ENCODE measurements at places on chromosomes 7 and 10.
A peak's percentile ranks its signal among the peaks of the same experiment; 100 is the strongest.

GRCh38 chr10:81873932-81874816 is 820 bp upstream of the NRG3 start:
- H3K27ac ChIP-seq = no peak overlapping the region
- H3K4me3 ChIP-seq = no peak overlapping the region
- H3K36me3 ChIP-seq = peaks cover 4% of the 10 kb centered on the region

GRCh38 chr10:32942081-32942480 is 15.9 kb downstream of the ITGB1 start:
- H3K27ac ChIP-seq = no peak overlapping the region
- H3K27me3 ChIP-seq = no peaks in the 10 kb centered on the region
- H3K4me3 ChIP-seq = no peak overlapping the region
- H3K36me3 ChIP-seq = peaks cover 33% of the 10 kb centered on the region
- peaks cover 61% of the 10 kb centered on the region for H3K4me1 ChIP-seq

DNA sequence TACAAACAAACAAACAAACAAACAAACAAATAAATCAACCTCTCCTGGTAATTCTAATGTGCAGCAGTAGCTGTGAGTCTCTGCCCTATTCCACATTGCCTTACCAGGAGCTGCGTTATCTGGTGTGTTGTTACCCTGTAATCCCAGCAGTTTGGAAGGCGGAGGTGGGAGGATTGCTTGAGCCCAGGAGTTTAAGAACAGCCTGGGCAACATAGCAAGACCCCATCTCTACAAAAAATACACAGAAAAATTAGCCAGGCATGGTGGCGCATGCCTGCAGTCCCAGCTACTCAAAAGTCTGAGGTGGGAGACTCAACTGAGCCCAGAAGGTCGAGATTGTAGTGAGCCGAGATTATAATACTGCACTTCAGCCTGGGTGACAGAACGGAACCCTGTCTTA is 192.7 kb downstream of the EXOC4 start:
- no peak for DNase-seq
- no peaks in the 10 kb centered on the region for H3K36me3 ChIP-seq
- no peaks in the 10 kb centered on the region for H3K27me3 ChIP-seq
- H3K27ac ChIP-seq = no peak overlapping the region
- H3K4me3 ChIP-seq = no peak overlapping the region
- no peaks in the 10 kb centered on the region for H3K4me1 ChIP-seq

- DNase-seq = peak; percentile 25
- no peak overlapping the region for H3K27ac ChIP-seq
- H3K4me3 ChIP-seq = peak overlapping the region; percentile 76
- H3K4me1 ChIP-seq = peaks cover 20% of the 10 kb centered on the region
- H3K36me3 ChIP-seq = peaks cover 3% of the 10 kb centered on the region
- peaks cover 56% of the 10 kb centered on the region for H3K27me3 ChIP-seq
These were observed 26.2 kb downstream of the ABLIM1 start for GRCh38 chr10:114631666-114632417.

- no peak overlapping the region for H3K27ac ChIP-seq
- DNase-seq = no peak
- no peaks in the 10 kb centered on the region for H3K27me3 ChIP-seq
- H3K4me1 ChIP-seq = no peaks in the 10 kb centered on the region
- no peaks in the 10 kb centered on the region for H3K36me3 ChIP-seq
These were observed 158.8 kb upstream of the ZNF804B start for GRCh38 chr7:88600695-88601094.

- no peaks in the 10 kb centered on the region for H3K36me3 ChIP-seq
- peak; percentile 68 for DNase-seq
- H3K27ac ChIP-seq = no peak overlapping the region
- H3K27me3 ChIP-seq = peaks cover 1% of the 10 kb centered on the region
- H3K4me1 ChIP-seq = peaks cover 13% of the 10 kb centered on the region
These were observed 8.2 kb upstream of the EFCAB10 start for GRCh38 chr7:105589356-105590077.

GRCh38 chr10:33352175-33352574 is 17.7 kb upstream of the NRP1 start:
- no peak overlapping the region for H3K27ac ChIP-seq
- H3K4me3 ChIP-seq = no peak overlapping the region
- no peaks in the 10 kb centered on the region for H3K36me3 ChIP-seq
- DNase-seq = no peak
- H3K27me3 ChIP-seq = peaks cover 22% of the 10 kb centered on the region

DNA sequence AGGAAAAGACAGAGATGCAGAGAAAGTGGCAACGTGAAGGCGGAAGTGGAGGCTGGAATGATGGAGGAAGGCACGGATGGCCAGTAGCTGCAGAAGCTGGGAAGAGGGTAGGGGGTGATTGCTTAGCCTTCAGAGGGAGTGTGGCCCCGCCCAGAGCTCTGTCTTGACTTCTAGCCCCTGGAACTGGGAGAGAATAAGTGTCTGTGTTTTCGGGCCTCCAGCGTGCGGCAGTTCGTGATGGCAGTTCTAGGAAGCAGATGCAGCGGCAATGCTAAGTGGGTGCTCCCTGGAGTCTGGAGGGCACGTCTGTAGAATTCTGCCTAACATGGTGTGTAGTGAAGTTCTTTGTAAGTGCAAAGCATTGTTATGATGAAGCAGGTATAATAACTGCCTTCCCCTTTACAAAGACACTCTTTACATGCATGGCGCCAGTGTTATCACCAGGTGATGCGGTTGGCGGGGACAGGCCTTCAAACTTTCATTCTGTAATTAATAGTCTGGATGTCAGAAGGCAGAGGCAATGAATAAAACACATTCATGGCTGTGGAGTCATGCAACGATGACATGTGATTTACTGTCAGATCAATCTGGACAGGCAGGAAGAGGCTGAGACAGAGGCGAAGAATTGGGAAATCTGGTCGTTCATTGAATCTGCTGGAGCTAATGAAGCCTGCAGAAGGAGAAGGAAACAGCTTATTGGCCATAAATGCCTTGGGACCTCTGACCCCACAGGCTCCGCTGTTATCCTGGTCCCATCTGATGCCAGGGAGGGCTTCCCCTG is 228.6 kb downstream of the GLRX3 start:
- no peak overlapping the region for H3K27ac ChIP-seq
- no peaks in the 10 kb centered on the region for H3K27me3 ChIP-seq
- H3K36me3 ChIP-seq = no peaks in the 10 kb centered on the region

GRCh38 chr10:26205223-26205622 is 11.4 kb upstream of the GAD2 start:
- no peaks in the 10 kb centered on the region for H3K4me1 ChIP-seq
- H3K27ac ChIP-seq = no peak overlapping the region
- H3K36me3 ChIP-seq = no peaks in the 10 kb centered on the region
- H3K4me3 ChIP-seq = no peak overlapping the region
- H3K27me3 ChIP-seq = peaks cover 11% of the 10 kb centered on the region
- DNase-seq = no peak

DNA sequence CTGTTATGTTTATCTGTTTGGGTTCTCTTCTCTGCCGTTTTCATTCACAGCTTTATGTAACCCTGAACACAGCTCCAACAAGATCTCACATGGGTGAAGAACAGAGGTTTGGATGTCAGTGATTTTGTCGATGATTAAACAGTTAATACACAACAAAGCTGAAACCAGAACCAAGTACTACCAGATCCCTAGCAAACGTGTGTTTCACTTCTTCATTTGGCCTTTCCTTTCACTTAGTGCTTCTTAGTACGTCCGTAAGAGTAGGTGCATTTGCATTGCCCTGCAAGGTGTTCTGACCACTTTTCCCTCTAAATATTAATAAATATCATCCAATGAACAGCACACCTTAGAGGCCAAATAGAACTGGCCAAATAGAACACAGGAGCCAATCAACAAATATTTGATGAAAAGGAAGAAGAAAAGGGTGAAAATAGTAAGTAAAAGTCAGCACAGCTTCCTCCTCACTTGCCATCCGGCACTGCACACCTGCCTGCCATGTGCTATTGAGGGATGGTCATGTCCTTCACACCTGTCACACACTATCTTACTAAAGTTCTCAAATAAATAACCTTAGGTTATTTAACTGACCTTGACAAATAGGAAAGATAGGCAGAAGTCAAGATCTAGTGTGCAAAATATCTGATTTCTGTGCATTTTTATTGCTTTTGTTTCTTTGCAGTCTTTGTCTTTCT is 252.6 kb upstream of the ANKRD30A start:
- H3K27me3 ChIP-seq = no peaks in the 10 kb centered on the region
- H3K36me3 ChIP-seq = no peaks in the 10 kb centered on the region
- no peak for DNase-seq
- no peaks in the 10 kb centered on the region for H3K4me1 ChIP-seq

GRCh38 chr7:51189777-51190176 is 126.8 kb downstream of the COBL start:
- no peak overlapping the region for H3K27ac ChIP-seq
- peaks cover 6% of the 10 kb centered on the region for H3K27me3 ChIP-seq
- H3K4me1 ChIP-seq = no peaks in the 10 kb centered on the region
- no peaks in the 10 kb centered on the region for H3K36me3 ChIP-seq
- H3K4me3 ChIP-seq = no peak overlapping the region

- no peaks in the 10 kb centered on the region for H3K36me3 ChIP-seq
- H3K4me1 ChIP-seq = no peaks in the 10 kb centered on the region
- H3K4me3 ChIP-seq = no peak overlapping the region
- DNase-seq = no peak
These were observed 99.9 kb upstream of the JAZF1 start for GRCh38 chr7:28280516-28280915.

- no peak for DNase-seq
- H3K4me3 ChIP-seq = no peak overlapping the region
- peaks cover 4% of the 10 kb centered on the region for H3K27me3 ChIP-seq
- H3K27ac ChIP-seq = no peak overlapping the region
These were observed 81.0 kb downstream of the PPP1R3C start for GRCh38 chr10:91551856-91552255.

- no peak overlapping the region for H3K27ac ChIP-seq
- H3K4me3 ChIP-seq = no peak overlapping the region
- no peak for DNase-seq
- no peaks in the 10 kb centered on the region for H3K36me3 ChIP-seq
- no peaks in the 10 kb centered on the region for H3K27me3 ChIP-seq
These were observed 476.5 kb upstream of the POT1 start for GRCh38 chr7:125406111-125406510.

GRCh38 chr7:105677817-105678573 is 96.7 kb upstream of the EFCAB10 start:
- H3K36me3 ChIP-seq = peaks cover 22% of the 10 kb centered on the region
- peak overlapping the region; percentile 81 for H3K4me3 ChIP-seq
- H3K27me3 ChIP-seq = no peaks in the 10 kb centered on the region
- DNase-seq = peak; percentile 82
- H3K27ac ChIP-seq = peak overlapping the region; percentile 92
- peaks cover 67% of the 10 kb centered on the region for H3K4me1 ChIP-seq

DNA sequence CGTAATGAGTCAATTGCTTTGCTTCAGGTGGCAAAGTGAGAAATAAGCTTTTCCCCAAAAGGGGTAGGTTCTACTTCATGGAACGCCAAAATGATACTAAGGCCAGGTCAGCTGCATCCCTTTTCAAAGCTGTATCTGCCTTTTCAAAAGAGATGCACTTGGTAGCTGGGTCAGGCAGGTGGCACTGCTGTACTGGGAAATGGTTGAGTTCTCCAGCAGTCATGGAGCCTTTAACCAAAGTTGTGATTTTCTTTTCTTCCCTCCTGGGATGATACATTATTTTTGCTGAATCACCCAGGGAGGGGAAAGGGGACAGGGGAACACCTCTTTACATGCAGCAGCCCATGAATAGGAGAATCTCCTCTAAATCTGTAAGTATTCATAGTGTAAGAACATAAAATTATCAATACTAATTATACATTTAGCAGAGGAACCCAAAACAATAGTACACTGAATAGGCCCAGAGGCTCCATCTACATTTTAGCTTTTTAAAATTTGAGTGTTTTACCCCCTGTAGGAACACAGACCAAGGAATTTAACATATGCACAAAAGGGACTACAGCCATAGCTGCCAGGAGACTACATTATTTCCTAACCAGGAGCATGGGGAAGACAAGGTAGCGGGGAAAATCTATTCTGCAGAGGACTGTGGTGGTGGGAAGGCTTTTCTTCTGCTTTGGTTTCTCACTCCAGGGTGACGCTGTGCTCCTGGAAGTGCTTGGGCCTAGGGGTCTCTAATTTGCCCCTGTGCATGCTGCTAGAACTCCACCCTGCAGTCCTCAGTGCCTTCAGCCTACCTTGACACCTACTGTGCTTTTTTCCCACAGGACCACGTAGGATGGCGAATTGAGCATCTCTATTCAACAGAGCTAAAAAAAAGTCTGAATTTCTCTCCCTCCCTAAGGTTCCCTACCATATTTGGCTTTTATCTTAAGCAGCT is 6.4 kb upstream of the GPR22 start:
- no peak overlapping the region for H3K4me3 ChIP-seq
- H3K27ac ChIP-seq = no peak overlapping the region
- H3K36me3 ChIP-seq = no peaks in the 10 kb centered on the region
- H3K4me1 ChIP-seq = no peaks in the 10 kb centered on the region
- peak; percentile 56 for DNase-seq

DNA sequence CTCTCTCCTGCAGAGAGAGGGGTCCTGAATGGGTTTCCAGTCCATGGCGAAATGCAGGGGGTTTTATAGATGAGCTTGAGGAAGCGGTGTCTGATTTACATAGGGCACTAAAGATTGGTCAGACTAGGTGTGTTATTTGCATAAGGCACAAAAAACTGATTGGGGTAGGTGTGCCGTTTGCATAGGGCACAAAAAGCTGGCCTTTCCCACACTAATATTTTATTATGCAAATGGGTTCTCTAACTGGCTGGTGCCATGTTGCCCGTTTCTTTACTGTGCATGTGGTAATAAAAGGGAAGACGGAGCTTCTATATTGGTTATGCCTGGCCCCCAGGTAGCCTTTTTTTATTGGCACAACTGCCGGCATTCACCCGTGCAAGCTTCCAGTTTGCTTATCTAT is 50.2 kb downstream of the MALRD1 start:
- DNase-seq = no peak
- no peaks in the 10 kb centered on the region for H3K4me1 ChIP-seq
- H3K27ac ChIP-seq = no peak overlapping the region
- H3K36me3 ChIP-seq = no peaks in the 10 kb centered on the region

DNA sequence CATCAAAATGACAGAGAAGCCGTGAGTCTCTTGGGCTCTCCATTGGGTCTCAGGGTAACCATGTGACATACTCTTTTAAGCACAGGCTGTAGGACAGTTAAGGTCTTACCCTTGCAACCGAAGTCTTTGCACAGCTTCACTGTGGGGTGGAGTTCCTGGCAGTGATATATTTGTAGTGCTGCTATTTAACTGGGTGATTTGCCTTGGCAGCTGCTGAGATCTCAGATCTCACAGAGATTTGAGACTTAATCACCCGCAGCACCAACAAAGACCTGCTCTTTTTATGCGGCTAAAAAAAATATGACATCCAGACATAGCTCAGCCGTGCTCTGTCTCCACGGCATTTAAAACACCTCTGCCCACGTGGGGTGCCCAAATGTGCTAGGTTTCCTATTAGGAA is 63.4 kb upstream of the NPTX2 start:
- no peaks in the 10 kb centered on the region for H3K4me1 ChIP-seq
- no peaks in the 10 kb centered on the region for H3K36me3 ChIP-seq
- H3K27me3 ChIP-seq = no peaks in the 10 kb centered on the region
- no peak overlapping the region for H3K4me3 ChIP-seq
- no peak for DNase-seq

GRCh38 chr7:108329514-108329913 is 126.7 kb downstream of the NRCAM start:
- peaks cover 5% of the 10 kb centered on the region for H3K27me3 ChIP-seq
- no peaks in the 10 kb centered on the region for H3K4me1 ChIP-seq
- no peak for DNase-seq
- no peak overlapping the region for H3K27ac ChIP-seq
- no peak overlapping the region for H3K4me3 ChIP-seq

- H3K4me1 ChIP-seq = peaks cover 5% of the 10 kb centered on the region
- DNase-seq = no peak
- no peak overlapping the region for H3K27ac ChIP-seq
- peaks cover 9% of the 10 kb centered on the region for H3K27me3 ChIP-seq
- H3K4me3 ChIP-seq = no peak overlapping the region
These were observed 106.7 kb downstream of the USP6NL start for GRCh38 chr10:11504566-11505285.
